ENCODE measurements at places on chromosomes 3 and 15.

DNA sequence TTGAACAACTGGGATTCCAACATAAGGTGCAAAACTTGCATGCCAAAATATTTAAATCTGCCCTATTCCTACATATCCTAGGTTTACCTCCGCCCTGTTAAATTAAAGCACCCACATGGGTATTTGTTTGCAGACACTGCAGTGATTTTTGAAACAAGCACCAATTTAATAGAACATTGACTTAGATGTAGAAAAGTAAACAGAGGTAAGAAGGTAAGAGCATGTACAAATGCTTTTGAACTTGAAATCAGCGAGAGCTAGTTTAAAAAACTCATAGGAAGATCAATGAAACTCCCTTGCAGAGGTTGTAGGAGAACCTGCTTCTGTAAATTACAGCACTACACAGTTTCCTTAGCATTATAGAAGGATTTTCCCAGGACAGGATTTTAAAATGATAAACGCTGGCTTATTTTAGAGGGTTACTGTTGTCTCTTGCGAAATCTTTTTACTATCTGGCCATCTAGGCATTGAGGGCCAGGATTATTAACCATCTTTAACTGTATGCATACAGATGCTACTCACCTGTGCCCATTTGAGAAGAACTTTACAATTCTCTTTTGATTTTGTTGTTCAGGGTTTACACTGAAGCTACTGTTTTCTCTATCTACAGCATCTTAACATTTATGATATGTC lies 284.8 kb downstream of the FEZF2 start:
- no peak for DNase-seq

DNA sequence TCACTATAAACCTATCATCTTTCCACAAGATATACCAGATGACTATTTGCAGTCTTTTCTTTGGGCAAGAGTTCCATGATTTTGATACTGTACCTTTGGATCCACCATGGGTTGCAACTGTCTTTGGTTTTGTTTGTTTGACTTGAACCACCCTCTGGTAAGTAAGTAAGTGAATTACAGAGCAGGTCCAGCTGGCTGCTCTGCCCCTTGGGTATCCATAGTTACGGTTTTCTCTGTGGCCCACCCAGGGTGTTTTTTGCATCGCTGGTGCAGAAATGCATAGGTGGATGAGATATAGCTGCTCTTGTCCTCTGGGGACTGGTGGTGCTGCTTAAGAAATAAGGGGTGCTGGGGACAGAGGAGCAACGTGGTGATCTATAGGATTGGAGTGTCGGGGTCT lies 33.8 kb downstream of the CHDH start:
- no peak for DNase-seq

- no peak for DNase-seq
Measured at GRCh38 chr15:26807517-26808427, 34.9 kb upstream of the GABRB3 start.

DNA sequence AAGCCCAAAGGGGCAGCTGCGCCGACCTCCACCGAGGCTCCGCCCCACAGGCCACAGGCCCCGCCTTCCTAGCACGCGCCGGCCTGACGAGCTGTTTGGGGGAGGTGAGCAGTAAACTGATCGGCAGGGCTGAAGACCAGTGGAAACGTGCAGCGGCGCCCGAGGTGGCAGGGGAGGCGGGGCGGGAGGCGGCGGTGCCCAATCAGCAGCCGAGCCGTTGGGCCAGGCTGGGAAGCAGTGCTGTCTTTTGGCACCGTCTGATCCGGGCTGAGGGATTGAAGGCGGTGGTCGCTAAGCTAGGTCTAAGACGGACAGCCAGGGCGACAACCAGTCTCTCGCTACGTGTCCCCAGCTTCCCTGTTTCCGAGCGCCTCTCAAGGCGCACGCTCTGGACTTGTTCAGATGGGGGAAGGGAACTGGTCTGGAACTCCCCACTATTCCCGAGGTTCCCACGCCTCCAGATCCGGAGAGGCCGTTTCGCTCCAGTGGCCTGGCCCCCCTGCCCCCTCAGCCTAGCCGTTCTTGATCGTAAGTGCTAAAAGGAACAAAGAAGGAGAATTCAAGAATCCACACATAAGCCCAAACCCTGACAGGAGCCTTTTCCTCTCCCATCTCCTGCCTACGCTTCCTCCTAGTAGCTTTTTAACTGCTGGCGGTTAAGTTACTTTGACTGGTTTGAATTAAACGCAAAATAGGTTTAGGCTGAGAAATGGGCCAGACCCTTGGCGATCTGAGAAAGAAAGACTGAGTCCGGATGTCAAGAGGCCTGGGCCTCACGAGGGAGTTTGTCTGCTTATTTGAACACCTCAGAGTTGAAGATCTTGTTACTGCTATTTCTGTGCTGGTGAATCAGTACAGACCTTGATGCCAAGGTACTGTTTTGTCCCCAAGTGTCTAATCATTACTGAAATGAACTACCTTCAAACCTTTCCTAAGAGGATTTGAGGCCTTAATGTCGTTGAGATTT lies at the start of gene FMN1:
Gene FMN1 (minus strand): TSS at position 11 of the 967 bp plus-strand sequence. CDS start 39,800 bp downstream, outside the sequence.
- peak; percentile 78 for DNase-seq

GRCh38 chr15:57861815-57862586 lies 155.5 kb downstream of the POLR2M start:
- DNase-seq, result no peak

- DNase-seq, result no peak
Measured at GRCh38 chr15:66184936-66185790, 68.4 kb downstream of the MEGF11 start.

- no peak for DNase-seq
Measured at GRCh38 chr3:31733234-31733667, 200.5 kb downstream of the STT3B start.

GRCh38 chr3:85298032-85298431 lies 339.2 kb downstream of the CADM2 start:
- DNase-seq, result no peak

DNA sequence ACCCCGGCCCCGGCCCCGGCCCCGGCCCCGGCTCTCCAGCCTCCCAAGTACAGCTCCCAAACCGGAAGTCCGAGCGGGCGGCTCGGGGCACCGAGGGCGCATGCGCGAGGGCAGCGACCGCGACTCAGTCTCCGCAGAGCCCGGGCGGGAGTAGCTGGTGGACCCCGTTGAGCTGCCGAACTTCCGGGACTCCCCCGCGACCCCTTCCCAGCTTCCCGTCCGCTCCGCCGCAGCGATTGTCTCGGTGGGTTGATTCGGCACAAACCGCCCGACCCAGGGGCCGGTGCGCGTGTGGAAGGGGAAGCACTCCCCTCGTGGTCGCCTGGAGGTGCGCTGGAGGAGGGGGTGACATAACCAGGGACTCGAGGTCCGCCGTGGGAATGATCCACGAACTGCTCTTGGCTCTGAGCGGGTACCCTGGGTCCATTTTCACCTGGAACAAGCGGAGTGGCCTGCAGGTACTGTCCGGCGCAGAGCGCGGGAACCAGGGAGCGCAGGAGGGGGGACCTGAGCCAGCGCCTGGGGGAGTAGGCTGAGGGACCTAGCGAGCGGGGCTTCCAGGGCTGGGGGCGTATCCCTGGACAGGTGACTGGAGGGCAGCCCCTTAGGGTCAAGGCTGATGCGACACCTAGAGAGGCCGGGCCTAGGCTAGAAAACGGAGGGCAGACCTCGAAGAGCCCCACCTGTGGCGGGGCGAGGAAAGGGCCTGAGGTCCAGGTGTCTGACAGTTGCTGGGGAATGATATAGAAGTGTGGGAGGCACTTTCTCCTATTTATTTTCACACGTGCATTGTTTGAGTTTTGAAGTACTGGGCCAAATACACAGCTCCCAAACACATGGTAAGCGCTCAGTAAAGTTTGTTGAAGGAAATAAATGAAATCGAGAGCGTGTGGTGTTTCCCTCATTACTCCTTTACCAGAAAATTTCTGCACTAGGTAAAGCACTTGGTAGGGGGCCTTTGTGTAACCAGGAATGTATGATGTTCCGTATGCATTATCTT lies at the start of the genes TUBGCP4 and ZSCAN29:
Gene TUBGCP4 (plus strand): TSS at position 127 of the 1,000 bp plus-strand sequence. CDS start 254 bp downstream, at position 381.
Gene ZSCAN29 (minus strand): TSS at position 69 of the 1,000 bp plus-strand sequence. CDS start 1,130 bp downstream, outside the sequence.
- peak; percentile 55 for DNase-seq

DNA sequence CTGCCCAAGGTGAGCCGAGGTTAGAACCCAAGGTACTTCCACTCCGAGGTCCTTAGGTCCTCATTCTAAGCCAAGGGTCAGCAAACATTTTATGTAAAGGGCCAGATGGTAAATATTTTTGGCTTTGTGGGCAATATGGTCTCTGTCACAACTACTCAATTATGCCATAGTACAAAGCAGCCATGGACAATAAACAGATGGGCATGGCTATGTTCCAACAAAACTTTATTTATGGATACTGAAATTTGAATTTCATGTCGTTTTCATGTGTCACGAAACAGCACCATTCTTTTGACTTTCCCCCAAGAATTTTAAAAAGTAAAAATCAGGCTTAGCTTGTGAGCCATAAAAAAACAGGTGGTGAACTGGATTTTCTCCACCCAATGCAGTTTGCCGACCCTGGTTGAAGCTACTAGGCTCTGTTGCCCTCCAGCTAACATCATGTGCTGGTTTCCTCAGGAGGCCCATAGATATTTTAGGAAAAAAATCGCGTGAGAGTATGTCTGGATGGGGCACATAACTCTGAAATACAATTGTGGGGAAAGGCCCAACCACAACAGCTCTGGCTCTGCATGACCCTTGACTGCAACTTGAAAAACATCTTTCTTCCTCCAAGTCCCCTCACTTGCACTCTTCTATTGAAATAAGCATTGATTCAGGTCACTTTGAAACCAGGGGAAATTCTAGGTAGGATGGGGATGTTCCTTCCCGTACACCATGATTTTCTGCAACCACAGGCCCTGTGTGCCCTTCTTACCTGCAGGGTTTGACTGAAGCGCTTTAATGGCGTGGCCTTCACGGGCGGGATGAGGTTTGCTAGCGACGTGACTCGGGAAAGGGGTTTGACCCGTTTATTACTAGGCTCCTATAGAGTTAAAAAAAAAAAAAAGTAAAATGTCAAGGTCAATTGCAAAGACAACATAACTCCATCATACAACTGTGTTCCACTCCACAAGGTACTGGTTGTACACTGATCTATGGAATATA lies 28.5 kb downstream of the ARHGEF3 start:
- DNase-seq, result no peak
